ENCODE measurements at places on chromosomes 4 and X. TPM values are rescaled to one million over a fixed set of nuclear protein-coding genes. Genes with fewer than 3 reads are reported as not detected.

The LPAR4 gene
- 0.16 TPM for total RNA-seq

DNA sequence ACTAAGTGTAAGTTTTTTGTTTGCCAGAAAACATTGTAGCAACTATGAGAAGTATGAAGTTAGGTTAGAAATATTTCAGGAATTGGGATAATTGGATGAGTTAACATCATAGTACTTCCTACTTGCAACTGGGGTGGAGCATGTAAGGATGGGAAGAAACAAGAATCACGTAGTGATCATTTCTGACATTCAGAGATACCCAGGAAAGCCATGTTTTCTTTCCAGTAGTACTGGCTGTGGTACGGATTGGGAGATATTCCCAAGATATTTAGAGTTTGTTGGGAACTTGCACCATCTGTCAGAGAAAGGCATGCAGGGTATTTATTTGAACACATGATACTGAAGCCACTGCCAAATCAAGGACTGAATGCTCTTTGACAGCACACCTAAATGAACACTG, 87.6 kb upstream of the SLC4A4 start:
- no peaks in the 10 kb centered on the region for H3K36me3 ChIP-seq
- no peaks in the 10 kb centered on the region for H3K4me1 ChIP-seq

The CYLC1 gene
- total RNA-seq = not detected

The VSIG1 gene
- total RNA-seq = not detected

The AMER1 gene
- 4.5 TPM for total RNA-seq

DNA sequence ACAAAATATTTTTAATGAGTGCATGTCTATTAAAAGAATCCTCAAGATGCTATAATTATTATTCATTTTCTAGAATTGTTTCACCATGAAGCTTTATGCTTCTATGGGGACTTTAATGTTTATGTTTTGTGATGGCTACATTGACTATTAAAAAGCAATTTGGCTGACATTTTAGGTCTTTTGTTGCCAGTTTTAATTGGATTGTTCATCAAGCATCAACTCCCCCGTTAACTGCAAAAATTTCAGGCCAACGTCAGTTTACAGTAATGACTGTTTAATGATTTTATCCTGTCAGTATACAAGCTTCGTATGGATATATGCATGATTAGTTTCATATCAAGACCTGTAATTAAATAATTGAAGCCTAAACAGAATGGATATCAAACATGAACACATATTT, 422.8 kb downstream of the SH2D1A start:
- no peak overlapping the region for H3K27ac ChIP-seq
- no peaks in the 10 kb centered on the region for H3K4me1 ChIP-seq
- no peak for DNase-seq

DNA sequence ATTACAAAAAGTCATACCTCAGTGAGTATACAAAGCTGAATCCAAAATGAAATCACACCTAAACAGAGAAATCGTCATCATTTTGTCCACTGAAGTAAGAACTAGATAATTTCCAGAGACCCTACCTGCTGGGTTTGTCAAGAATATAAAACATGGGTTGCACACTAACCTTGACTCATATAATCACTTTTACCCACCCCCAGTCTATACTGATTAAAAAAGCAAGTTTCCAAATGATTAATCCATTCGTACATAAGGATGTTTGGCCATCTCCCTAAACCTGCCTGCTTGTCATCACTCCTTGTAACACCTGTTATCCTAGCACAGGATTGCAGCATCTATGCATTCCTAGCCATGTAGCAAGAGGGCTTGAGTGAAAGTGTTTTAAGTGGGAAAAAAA, 4.7 kb downstream of the RAP2C start:
- no peak overlapping the region for H3K4me3 ChIP-seq
- H3K27me3 ChIP-seq = no peaks in the 10 kb centered on the region
- H3K36me3 ChIP-seq = no peaks in the 10 kb centered on the region
- peaks cover 19% of the 10 kb centered on the region for H3K4me1 ChIP-seq

DNA sequence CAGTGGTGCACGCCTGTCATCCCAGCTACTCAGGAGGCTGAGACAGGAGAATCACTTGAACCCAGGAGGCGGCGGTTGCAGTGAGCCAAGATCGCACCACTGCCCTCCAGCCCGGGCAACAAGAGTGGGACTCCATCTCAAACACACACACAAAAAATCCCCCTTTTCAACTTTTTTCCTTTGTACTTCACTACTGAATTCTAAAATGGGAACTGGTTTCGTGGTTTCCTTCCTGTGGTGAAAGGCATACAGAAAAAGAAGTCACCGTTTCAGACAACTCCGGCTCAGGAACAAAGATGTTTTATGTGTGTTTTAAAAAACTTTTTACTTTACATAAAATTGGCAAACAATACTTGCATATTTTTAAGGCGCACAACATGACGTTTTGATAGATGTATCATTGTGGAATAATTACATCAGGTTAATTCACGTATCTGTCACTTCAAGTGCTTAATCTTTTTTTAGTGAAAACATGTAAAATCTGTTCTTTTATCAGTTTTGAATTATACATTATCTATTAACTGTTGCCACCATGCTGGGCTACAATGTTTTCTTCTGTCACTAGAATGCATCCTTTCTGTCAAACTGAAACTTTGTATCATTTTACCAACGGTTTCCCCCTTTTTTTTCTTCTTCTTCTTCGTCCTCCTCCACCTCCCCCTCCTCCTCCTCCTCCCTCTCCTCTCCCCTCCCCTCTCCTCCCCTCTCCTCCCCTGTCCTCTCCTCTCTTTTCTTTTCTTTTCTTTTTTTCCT, 186.0 kb downstream of the CRLF2 start:
- H3K4me3 ChIP-seq = no peak overlapping the region
- no peak for DNase-seq
- H3K27me3 ChIP-seq = no peaks in the 10 kb centered on the region
- no peaks in the 10 kb centered on the region for H3K36me3 ChIP-seq
- no peak overlapping the region for H3K27ac ChIP-seq

GRCh38 chr4:138975225-138975624, 40.4 kb upstream of the NOCT start:
- H3K27ac ChIP-seq = no peak overlapping the region
- no peak overlapping the region for H3K4me3 ChIP-seq
- DNase-seq = no peak
- H3K27me3 ChIP-seq = no peaks in the 10 kb centered on the region
- no peaks in the 10 kb centered on the region for H3K4me1 ChIP-seq
- H3K36me3 ChIP-seq = no peaks in the 10 kb centered on the region

DNA sequence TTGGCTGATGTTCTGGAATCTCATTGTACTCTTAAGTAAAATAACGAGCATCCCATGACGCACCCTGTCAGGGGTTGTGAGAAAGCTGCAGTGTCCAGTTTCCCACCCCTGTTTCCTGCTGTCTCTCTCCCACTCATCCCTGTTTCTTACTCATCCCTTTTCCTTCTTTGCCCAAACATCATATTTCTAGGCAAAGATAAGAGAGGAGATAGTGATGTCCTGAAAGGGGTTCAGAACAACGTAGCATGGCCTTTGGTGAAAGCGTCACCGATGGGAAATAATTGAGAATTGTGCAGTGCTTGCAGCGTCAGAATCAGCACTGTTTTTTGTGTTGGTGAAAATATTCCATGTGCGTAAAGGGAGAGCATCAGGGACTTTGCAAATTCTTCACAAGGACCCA, 23.5 kb upstream of the TMEM165 start:
- H3K36me3 ChIP-seq = no peaks in the 10 kb centered on the region
- no peaks in the 10 kb centered on the region for H3K27me3 ChIP-seq
- no peaks in the 10 kb centered on the region for H3K4me1 ChIP-seq
- no peak overlapping the region for H3K4me3 ChIP-seq
- DNase-seq = no peak
- H3K27ac ChIP-seq = no peak overlapping the region

GRCh38 chrX:18793601-18794089, 86.2 kb downstream of the PPEF1 start:
- no peak overlapping the region for H3K4me3 ChIP-seq
- H3K27ac ChIP-seq = no peak overlapping the region
- H3K36me3 ChIP-seq = no peaks in the 10 kb centered on the region
- no peaks in the 10 kb centered on the region for H3K4me1 ChIP-seq
- no peak for DNase-seq

The COL25A1 gene
- 0.32 TPM for total RNA-seq

DNA sequence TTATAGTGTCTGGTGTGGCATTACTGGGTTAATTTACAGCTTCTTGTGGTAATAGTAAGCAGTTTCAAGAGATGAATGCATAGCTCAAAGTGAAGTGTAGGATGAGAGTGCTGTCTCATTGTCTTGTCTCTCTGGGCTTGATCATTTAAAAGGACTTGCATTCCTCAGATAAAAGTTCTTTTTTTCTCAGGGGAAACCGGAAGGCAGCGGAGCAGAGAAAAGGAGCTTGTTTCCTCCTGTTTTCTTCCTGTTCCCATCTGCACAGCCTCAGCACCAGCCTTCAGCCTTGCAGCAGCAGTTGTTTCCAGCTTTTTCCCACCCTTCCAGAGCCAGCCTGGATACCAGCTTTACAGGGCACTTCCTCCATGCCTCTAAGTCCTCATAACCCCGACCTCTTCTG, 61.4 kb upstream of the LGI2 start:
- no peaks in the 10 kb centered on the region for H3K4me1 ChIP-seq
- H3K4me3 ChIP-seq = no peak overlapping the region
- H3K27me3 ChIP-seq = peaks cover 10% of the 10 kb centered on the region
- H3K36me3 ChIP-seq = no peaks in the 10 kb centered on the region

- no peak overlapping the region for H3K4me3 ChIP-seq
- no peaks in the 10 kb centered on the region for H3K36me3 ChIP-seq
- no peaks in the 10 kb centered on the region for H3K4me1 ChIP-seq
- no peak overlapping the region for H3K27ac ChIP-seq
Observed at GRCh38 chr4:124534131-124534530, 178.4 kb downstream of the ANKRD50 start.

GRCh38 chrX:39821709-39822095, 276.1 kb downstream of the BCOR start:
- H3K27ac ChIP-seq = no peak overlapping the region
- H3K4me1 ChIP-seq = peaks cover 10% of the 10 kb centered on the region
- no peaks in the 10 kb centered on the region for H3K36me3 ChIP-seq
- H3K27me3 ChIP-seq = peaks cover 20% of the 10 kb centered on the region
- H3K4me3 ChIP-seq = peak overlapping the region; percentile 49
